Activated naive CD8-positive, alpha-beta T cell treated with anti-CD3 and anti-CD28 coated beads for 36 hours (primary cell): ENCODE measurements at places on chromosomes 12 and 14.

- no peak overlapping the region for H3K27ac ChIP-seq
- no peak overlapping the region for H3K4me3 ChIP-seq
- H3K4me1 ChIP-seq = no peaks in the 10 kb centered on the region
- DNase-seq = no peak
- no peaks in the 10 kb centered on the region for H3K27me3 ChIP-seq
Observed at GRCh38 chr12:77941401-77941800, 110.7 kb downstream of the NAV3 start.

- H3K27ac ChIP-seq = no peak overlapping the region
- no peaks in the 10 kb centered on the region for H3K36me3 ChIP-seq
- DNase-seq = no peak
- peaks cover 20% of the 10 kb centered on the region for H3K4me1 ChIP-seq
- no peak overlapping the region for H3K4me3 ChIP-seq
Observed at GRCh38 chr12:123057513-123058265, 77.2 kb downstream of the ARL6IP4 start.

DNA sequence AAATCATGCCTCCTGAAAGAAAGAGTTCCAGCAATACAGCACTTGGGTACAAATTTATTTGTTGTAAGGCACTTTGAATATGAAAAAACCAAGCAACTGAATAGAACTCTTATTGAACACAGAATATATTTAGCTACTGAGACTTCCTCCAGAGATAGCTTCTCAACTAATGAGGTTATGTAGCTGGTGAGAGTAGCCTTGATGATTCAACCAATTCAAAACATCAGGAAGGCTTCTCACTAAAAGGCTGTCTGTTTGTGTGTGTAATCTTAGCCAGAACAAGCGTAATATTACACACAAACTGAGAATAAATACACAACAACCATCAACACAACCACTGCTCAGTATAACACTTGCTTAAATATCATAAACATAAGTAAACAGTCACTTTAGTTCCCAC lies 20.4 kb downstream of the EIF2B2 start:
- H3K27me3 ChIP-seq = no peaks in the 10 kb centered on the region
- peaks cover 9% of the 10 kb centered on the region for H3K36me3 ChIP-seq
- H3K4me1 ChIP-seq = no peaks in the 10 kb centered on the region

DNA sequence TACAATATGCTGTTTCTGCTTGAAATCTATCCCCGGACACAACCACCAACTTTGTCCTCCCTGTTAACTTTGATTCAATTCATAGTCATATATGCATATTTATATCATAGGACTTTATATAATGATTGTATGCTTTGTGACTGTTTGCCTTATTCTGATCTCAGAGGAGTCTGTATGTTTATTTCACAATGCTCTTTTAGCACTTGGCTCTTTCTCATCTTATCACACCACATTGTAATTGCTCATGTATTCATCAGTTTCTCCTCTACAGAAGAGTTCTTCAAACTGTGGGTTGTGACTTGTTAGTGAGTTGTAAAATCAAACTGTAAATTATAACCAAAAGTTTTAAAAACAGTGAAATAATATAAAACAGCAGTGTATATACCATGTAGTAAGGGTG lies 21.7 kb upstream of the PPM1A start:
- H3K36me3 ChIP-seq = peaks cover under 1% of the 10 kb centered on the region
- H3K4me1 ChIP-seq = no peaks in the 10 kb centered on the region
- no peaks in the 10 kb centered on the region for H3K27me3 ChIP-seq
- H3K4me3 ChIP-seq = no peak overlapping the region

- H3K36me3 ChIP-seq = no peaks in the 10 kb centered on the region
- DNase-seq = no peak
- H3K27ac ChIP-seq = no peak overlapping the region
- no peak overlapping the region for H3K4me3 ChIP-seq
- H3K4me1 ChIP-seq = no peaks in the 10 kb centered on the region
Observed at GRCh38 chr12:129937426-129937825, 33.6 kb upstream of the TMEM132D start.
